Coronary artery (tissue), 2 donors: ENCODE measurements at places on chromosomes 2 and 18.

DNA sequence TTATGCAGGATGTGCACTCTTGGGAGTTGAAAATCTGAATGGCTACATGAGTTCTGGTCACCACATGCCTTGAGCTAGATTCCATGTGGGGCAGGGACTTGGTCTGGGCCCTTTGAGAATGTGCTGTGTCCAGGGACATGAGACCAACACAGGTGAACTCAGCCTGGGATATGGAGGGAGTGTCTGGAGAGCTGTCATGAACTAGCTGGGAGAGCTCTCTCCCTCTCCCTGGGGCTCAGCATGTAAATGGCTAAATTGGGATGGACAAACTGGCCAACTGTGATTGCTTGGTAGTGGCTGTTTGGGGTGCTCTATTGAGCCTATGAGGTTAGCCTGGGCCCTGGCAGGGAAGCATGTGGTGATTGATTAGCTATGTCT is 105.1 kb upstream of the HS6ST1 start:
- DNase-seq: peak; percentile 62

DNA sequence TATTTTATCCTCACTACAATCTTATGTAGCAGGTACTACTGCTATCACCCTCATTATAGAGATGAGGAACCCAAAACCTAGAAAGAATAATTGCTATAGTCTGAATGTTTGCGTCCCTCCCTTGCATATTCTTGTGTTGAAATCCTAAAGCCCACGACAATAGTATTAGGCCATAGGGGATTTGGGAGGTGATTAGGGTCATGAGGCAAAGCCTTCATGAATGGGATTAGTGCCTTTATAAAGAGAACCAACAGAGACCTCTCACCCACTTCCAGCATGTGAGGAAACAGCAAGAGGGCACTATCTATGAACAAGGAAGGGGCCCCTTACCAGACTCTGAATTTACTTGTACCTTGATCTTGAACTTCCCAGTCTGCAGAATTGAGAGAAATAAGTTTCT is 500.3 kb upstream of the FAM98A start:
- no peak for DNase-seq

- DNase-seq: no peak
Observed at GRCh38 chr18:70376137-70376913, 87.5 kb downstream of the SOCS6 start.

GRCh38 chr18:56001576-56001975 is 413.6 kb upstream of the TCF4 start:
- DNase-seq: no peak

DNA sequence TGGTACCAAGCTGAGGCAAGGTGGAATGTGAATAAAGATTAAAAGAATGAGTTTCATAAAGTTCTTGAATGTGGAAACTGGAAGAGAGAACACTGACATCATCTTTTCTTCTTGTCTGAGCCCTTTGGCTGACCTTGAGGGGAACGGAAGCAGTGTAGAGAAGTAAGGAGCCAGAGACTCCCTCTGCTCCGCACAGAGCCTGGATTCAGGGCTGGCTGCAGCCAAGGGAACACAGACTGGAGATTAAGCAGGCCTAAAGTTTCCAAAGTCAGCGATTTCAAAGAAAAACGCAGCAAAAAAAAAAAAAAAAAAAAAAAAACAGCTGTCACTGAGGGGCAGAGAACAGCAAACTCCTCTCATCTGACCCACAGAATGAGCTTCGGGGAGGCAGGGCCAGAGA is 19.3 kb upstream of the ALK start:
- no peak for DNase-seq

GRCh38 chr2:149400997-149401396 is 70.6 kb downstream of the LYPD6 start:
- DNase-seq: no peak

GRCh38 chr2:160293391-160294091 is 93.5 kb upstream of the ITGB6 start:
- DNase-seq: no peak

GRCh38 chr2:47941936-47942335 is 35.6 kb upstream of the FBXO11 start:
- no peak for DNase-seq

- no peak for DNase-seq
Observed at GRCh38 chr18:37225279-37225678, 340.3 kb downstream of the CELF4 start.

- DNase-seq: peak; percentile 59
Observed at GRCh38 chr2:238921681-238922319, 73.9 kb downstream of the TWIST2 start.

DNA sequence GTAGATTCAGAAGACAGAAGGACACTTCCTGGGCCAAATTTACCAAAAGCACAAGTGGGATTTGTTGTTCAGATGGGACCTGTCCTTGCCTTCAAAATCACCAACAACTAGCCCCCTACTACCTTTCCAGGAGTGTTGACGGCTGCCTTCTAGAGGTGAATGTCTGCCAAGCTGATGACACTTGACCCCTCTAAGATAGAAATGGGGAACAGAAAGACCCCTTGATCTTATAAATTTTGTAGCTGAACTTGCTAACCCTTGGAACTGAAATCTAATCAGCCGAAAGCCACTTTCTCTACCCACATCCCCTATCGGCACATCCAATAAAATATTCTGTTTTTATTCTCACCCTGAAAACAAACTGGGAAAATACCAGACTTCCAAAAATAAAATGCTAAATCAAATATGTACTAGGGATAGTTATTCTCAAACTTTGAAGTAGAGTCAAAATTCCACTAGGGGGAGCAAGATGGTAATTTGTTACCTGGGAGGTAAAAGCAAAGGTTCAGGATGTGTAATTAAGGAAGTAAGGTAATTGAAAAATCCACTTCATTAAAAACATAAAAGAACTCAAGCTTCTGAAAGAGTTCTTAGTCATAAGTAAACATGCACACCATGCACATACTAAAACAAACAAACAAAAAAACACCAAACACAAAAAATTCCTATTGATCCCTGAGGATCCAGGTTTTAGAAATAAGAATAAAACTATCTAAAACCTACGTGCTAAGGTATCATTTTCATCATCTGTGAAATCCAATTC is 119.2 kb downstream of the ANKRD44 start:
- no peak for DNase-seq

GRCh38 chr2:15034246-15034645 is 401.7 kb downstream of the LRATD1 start:
- DNase-seq: no peak

DNA sequence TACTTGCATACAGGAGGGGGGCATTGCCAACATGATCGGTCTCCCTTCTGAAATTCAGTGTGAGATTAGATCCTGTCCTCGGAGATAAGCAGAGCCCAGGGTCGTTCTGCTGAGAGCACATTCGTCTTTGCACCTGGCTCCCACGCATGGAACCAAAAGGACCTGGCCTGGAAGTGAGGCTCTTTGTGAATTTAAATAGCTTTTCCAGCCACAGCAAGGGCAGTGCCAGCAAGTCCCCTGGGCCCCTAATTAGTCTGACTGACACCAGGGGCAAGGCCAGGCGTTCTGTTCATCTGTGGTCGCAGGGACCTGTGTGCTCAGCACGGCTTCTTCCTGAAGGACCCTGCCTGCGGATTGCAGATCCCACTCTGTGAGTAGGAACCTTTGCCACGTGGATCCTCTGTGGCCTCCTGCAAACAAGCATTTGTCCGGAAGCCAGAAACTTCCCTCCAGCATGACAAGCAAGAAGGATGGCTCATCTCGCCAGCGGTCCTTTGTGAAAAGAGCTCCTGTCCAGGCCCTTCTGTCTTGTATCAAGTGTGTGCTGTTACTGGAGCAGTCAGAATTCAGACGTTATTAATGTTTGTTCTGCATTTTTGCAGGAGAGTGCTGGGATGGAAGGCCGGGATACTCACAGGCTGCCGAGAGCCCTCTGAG is 128.7 kb downstream of the TPO start:
- no peak for DNase-seq
